ENCODE measurements at places on chromosomes 6 and 20.
A peak's percentile ranks its signal among the peaks of the same experiment; 100 is the strongest.

- no peak for DNase-seq
These were observed 182.6 kb upstream of the JAG1 start for GRCh38 chr20:10856237-10857015.

- DNase-seq = no peak
These were observed 207.3 kb downstream of the GMDS start for GRCh38 chr6:2038092-2038491.

- no peak for DNase-seq
These were observed 63.6 kb upstream of the SIRPA start for GRCh38 chr20:1831606-1832005.

GRCh38 chr6:27747637-27748036 is 164.6 kb downstream of the OR2B2 start:
- no peak for DNase-seq

- DNase-seq = no peak
These were observed 16.4 kb downstream of the GLYATL3 start for GRCh38 chr6:49516147-49516505.

- no peak for DNase-seq
These were observed 22.1 kb upstream of the CD83 start for GRCh38 chr6:14095437-14095836.

DNA sequence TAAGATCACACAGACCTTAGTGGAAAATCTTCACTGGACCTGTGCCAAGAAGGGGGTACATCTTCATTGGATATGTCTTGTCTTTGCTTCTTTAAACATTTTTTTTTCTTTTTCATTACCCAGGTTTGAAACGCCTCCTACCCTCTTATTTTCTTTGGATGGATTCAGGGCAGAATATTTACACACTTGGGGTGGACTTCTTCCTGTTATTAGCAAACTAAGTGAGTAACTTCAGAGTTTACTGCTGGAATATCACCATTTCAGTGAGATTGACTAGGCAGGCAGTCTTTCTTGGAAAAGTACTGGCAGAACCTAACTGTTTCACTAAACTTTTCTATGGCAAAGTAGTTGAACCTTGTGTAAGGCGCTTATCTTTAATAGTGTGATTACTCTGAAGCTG is 47.0 kb downstream of the ENPP1 start:
- no peak for DNase-seq

DNA sequence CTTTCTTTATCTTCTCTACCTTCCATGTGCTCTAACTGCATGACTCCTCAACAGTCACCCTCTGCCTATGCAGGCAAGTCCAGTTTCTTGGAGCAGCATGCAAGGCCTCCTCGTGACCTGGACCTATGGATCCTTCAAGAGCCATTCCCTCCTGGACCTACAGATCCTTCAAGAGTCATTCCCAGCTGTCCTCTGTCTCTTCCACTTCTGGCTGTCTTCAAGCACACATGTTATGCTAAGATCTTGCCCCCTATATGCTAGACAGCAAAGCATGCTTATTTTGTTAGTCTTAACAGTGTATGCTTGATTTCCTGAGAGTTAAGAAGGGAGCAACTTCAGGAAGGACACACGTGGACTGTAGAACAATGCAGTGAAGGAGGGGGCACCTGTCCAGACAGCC is 7.5 kb downstream of the ID4 start:
- DNase-seq = no peak

- peak; percentile 19 for DNase-seq
These were observed 121.5 kb downstream of the UST start for GRCh38 chr6:148868314-148868713.

- peak; percentile 14 for DNase-seq
These were observed 27.9 kb downstream of the SDCBP2 start for GRCh38 chr20:1301031-1301529.

DNA sequence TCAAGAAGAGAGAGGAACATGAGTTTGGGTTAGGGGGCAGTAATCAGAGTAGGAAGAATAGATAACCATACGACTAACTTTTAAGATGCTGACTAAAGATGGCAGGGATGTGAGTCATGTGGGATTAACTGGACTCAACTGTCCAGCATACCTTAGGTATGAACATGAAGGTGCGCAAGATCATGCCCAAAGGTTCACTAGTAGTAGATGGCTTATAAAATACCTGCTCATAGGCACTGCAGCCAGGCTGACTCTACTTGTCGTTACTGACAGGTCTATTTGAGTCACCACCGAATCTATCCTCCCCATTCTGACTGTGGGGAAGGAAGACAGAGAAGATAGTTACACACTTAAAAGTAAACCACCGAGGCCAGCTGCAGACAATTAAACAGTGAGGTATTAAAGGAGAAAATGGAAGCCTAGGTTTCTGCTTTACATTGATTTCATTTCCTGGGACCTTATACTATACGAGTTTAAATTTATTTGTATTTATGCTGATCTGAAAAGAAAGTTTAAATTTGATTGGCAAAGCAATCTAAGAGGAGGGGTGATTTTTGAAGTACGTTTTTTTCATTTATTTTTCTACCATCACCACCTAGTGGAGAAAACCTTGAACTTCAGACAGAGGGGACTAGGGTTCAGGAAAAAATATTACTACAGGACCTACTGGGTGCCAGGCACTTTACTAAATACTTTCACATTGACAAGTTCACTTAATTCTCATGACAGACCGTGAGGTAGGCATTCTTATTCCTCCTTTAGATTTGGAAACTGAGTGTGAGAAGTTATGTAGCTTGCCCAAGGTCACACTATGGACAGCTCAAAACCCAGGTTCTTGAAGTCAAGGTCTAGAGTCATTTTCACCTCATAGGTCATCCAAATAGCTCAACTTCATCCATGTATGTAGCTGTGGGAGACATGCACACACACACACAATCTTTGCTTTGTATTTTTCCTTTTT is 4.0 kb upstream of the WRNIP1 start:
- DNase-seq = no peak

DNA sequence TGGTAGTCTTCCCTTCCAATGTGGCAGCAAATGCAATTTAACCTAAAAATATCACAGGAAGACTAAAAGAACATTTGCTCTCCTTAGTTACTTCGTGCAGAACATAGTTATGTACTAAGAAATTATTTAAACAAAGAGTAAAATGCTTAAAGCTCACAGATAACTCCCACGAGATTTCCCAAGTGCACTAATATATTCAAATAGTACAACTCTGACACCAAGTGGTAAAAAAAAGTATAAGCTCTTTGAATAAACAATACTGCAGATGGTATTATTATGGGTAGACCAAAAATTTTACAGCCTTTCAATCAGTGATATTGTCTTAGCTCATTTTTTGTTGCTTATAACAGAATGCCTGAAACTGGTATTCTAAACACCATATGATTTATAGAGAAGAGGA is 52.8 kb upstream of the FILIP1 start:
- DNase-seq = peak; percentile 20

DNA sequence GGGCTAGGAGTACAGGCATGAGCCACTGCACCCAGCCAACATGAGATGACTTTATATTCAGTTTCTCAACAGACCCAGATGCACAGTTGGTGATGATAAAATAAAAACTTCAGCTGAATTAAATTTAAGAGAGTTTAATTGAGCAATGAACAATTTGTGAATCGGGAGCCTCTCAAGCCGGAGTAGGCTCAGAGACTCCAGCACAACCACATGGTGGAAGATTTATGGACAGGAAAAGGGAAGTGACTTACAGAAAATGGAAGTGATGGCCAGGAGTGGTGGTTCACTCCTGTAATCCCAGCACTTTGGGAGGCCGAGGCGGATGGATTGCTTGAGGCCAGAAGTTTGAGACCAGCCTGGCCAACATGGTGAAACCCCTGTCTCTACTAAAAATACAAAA is 10.4 kb upstream of the BCAS4 start:
- DNase-seq = no peak

GRCh38 chr6:42241915-42242314 is 24.3 kb upstream of the MRPS10 start:
- DNase-seq = no peak

DNA sequence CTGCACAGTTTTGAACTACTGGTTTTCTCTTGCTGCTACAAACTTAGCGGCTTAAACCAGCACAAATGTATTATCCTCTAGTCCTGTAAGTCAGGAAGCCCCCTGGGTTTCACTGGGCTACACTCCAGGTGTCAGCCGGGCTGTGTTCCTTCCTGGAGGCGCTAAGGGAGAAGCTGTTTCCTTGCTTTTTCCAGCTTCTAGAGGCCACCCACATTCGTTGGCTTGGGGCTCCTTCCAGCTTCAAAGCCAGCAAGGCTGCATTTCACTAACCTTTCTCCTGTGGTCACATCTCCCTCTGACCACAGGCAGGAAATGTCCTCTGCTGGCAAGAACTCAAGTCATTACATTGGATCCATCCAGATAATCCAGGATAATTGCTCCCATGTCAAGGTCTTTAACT is 350.6 kb upstream of the PLCB4 start:
- no peak for DNase-seq

GRCh38 chr20:36754656-36755222 is 8.8 kb upstream of the NDRG3 start:
- DNase-seq = peak; percentile 68

GRCh38 chr6:139647016-139647415 is 272.6 kb upstream of the CITED2 start:
- peak; percentile 5 for DNase-seq

DNA sequence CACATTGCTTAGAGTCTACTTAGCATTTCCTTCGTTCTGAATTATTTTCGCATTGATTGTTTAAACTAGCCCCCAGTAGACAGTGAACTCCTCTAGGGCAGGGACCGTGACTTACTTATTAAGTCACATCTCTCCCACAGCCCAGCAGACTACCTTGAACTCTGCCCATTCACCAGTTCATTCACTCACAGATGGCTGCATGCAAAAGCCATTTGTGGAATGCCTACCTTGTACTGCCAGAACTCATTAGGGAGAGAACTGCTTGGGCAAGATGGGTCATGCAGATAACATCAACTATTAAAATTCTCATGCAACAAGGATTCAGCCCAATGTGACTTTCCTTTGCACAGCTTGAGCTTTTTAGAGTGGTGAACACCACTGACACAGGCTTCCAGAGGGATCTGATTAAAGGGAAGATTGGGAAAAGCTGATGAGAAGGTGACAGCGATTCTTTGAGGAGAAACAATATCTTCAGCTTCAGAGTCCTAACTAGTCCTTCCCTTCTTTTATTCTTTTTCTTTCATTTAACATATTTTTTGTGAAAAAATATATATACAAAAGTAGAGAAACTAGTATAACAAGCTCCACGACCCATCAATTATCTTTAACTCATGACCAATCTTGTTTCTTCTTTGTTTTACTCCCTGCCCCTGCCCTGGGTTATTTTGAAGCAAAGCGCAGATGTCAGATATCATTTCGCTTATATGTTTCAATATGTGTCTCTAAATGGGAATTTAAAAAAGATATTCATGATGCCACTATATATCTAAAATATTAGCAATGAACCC is 273.9 kb downstream of the CDC5L start:
- peak; percentile 43 for DNase-seq

- no peak for DNase-seq
These were observed 124.2 kb downstream of the LY86 start for GRCh38 chr6:6712449-6713403.

- DNase-seq = no peak
These were observed 40.0 kb downstream of the PLG start for GRCh38 chr6:160742090-160742489.

DNA sequence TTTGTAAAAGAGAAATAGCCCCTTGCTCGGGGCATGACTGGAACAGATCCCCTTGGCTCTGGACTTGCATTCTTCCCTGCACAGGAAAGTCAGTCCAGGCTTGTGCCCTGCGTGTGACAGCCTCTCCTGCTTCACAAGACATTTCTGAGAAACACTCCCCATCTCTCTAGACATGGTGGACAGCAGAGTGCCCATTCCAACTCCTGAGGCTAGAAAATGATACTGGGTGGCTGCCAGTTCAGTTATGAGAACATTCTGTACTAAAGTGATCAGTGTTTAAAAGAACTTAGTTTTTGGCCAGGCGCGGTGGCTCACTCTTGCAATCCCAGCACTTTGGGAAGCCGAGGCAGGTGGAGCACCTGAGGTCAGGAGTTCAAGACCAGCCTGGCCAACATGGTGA is 41.3 kb downstream of the TGM3 start:
- DNase-seq = no peak

DNA sequence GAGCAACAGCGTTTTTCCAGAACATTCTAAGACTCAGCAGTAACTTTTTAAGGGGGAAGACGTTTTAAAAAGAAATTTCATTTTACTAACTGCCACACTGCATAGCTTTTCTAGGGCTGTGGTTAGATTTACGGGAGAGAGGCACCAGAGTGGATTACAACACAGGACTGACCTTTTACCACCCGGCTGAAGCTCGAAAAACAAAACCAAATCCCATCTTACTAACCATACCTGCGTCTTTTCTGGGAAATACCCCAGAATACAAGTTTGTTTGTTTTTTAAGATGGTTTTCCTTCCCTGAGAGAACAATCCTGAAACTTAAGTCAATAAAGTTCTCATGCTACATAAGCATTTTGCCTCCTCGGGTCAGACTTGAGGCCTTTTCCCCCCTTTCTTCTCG is 209.3 kb upstream of the SOX4 start:
- peak; percentile 34 for DNase-seq

DNA sequence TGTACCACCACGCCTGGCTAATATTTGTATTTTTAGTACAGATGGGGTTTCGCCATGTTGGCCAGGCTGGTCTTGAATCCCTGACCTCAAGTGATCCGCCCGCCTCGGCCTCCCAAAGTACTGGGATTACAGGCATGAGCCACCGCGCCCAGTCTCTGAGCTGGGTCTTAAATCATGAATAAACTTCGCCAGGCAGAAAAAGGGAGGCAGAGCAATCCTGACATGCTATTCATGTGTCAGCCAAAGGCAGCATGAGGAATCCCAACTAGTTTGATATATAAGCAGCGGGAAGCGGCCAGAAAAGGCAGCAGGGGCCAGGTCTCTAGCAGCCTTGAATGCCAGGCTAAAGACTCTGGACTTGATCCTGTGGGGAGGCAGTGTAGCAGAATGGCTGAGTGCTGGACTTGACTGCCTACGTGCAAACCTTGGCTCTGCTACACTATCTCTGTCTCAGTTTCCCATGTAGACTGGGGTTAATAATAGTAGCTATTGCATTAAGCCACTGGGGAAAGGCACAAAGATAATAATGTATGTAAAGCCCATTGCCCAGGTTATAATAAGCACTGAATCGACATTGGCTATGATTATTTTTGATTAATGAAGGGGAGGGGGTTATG is 1.8 kb downstream of the PROCR start:
- no peak for DNase-seq

GRCh38 chr20:4772132-4772531 is 50.4 kb downstream of the PRND start:
- no peak for DNase-seq

GRCh38 chr20:45191926-45192325 is 14.9 kb upstream of the SEMG1 start:
- no peak for DNase-seq

- no peak for DNase-seq
These were observed 13.3 kb upstream of the NHSL1 start for GRCh38 chr6:138512609-138513008.

GRCh38 chr20:53829255-53829723 is 235.7 kb upstream of the ZNF217 start:
- peak; percentile 93 for DNase-seq

DNA sequence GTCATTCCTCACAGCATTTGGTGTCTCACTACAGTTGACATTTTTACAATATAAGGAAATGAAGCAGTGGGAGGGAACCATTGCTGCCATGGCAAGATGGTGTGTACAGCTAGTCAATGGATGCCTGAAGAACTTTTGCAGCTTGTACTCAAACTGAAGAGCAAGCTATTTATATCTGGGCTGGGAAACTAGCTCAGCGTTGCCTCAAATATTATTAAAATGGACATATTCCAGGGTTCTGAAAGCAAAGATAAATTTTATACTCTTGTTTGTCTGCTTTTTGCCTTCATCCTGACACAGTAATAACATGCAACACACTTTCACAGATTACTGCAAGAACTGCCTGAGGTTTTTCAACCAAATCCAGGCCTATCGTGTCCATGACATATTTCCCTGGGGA is 156.4 kb upstream of the COL21A1 start:
- DNase-seq = no peak

Measured in fibroblast of gingiva (primary cell).